ENCODE measurements at places on chromosomes 2 and 18.

- no peak for DNase-seq
These were observed 49.9 kb downstream of the LYPD1 start for GRCh38 chr2:132620115-132620514.

- no peak for DNase-seq
These were observed 29.4 kb upstream of the ASB1 start for GRCh38 chr2:238397356-238397755.

GRCh38 chr2:6214471-6214870 lies 522.3 kb downstream of the SOX11 start:
- no peak for DNase-seq

GRCh38 chr2:222864296-222864695 lies 3.5 kb downstream of the ACSL3 start:
- no peak for DNase-seq

DNA sequence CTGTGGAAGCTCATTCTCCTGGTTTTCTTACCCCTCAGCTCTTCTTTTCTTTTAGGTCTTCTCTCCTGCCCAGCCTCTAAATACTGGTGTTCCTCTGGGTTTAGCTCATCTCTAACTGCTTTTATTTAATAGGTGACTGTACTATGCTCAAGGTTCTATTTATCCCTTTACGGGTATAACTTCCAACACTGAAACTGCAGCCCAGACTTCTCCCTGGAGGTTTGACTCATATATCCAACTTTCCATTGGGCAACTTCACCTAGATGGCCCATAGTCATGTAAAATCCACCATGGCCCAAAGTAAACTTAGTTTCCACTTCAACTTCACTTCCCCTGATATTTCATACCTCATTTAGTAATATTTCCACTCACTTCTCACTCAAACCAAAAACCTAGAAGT lies 273.1 kb downstream of the PLCL1 start:
- DNase-seq, result no peak

- no peak for DNase-seq
These were observed 42.9 kb upstream of the CABYR start for GRCh38 chr18:24095976-24096375.

- DNase-seq, result no peak
These were observed 110.7 kb downstream of the COLEC12 start for GRCh38 chr18:389658-390357.

GRCh38 chr2:119659601-119660342 lies 19.2 kb upstream of the TMEM177 start:
- DNase-seq, result no peak

GRCh38 chr2:122652670-122653069 lies 897.2 kb downstream of the TSN start:
- no peak for DNase-seq

DNA sequence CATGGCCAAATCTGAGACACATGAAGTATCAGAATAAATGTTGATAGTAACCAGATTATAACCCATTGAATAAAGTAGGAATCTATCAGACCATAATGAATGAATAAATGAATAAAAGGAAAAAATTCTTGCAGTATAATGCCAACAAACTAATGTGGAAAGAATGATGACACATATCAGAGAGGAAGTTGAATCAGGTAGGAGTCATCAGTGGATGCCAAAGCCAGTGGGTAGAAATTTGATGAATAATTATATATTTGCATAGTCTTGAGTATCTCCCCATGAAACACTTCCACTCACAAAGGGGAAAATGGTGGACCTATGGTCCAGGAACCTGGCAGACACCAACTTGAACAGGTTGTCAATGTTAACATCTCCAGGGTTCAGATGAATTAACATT lies 68.6 kb downstream of the GALNT3 start:
- no peak for DNase-seq

DNA sequence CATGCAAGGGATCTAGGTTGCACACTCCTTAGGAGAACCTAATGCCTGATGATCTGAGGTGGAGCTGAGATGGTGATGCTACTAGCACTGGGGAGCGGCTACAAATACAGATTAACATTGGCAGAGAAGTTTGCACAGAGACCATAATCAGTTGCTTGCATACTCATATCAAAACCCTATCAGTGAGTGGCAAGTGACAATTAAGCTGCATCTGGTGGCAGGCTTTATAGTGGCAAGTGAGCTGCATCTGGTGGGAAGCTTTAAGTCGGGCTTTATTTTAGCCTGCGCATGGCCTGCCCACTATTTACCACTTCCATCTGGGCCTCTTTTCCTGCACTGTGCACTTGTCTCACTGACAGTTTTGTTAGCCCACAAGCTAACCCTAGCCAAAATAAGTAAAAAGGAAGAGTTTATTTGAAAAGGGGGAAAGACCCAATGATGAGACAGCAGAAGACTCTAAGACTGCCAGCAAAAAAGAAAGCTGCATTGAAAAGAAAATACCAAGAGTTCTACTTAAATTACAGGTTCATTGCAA lies 140.9 kb upstream of the B3GNT2 start:
- no peak for DNase-seq

DNA sequence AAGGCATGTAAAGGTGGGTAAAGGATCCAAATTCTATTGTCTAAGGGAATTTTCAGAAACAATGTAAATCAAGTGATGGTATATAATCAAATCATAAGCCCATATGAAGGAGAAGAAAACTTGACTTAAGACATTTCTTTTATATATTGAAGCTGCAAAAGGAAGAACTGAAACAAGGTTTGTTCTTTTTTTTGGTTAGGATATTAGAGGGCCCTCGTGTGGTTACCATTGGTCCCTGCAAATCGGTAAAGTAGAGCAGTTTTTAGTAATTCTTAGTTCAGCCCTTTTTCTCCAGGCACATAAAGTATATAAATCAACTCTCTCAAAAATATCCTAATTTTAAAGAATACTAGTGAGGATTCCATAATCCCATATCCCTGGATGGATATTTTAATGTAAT lies 105.6 kb upstream of the STK17B start:
- no peak for DNase-seq

DNA sequence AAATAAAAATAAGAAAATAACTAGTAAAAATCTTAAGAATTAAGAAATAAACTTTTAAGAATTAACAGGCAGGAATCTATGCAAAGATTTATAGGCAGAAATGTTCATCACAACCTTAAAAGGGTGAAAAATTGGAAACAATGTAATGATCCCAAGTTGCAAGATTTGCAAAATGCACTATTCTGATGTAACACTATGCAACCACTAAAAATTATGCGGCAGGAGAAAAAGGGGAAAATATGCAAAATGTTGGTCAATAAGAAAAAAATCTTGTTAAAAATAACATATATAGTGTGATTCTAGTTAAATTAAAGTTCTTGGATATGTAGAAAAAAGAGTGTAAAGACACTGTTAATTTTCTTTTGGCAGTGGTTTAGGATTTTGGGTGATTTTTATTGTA lies 132.8 kb downstream of the UPP2 start:
- DNase-seq, result no peak

DNA sequence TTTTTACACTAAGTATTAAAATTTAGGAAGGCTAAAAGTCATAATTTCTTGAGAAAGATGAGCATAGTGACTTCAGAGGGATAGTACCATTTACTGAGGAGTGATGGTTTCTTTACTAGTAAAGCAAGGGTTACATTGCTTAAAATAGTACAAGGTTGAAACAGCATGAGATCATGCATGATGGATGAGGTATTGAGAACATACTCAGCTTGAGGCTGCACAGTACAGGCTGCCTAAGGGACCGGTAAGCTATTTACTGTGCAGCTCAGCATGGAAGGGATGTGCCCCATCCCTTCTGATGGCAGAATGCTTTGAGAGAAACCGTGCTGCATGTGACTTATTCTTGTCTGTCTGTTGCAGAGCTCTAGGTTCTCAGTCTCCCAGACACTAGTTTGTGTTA lies 122.1 kb downstream of the EML6 start:
- DNase-seq, result no peak

- DNase-seq, result no peak
These were observed at the start of gene C1QL2 for GRCh38 chr2:119158563-119159347. C1QL2 (minus strand) TSS chr2:119158751; CDS start chr2:119158269, 482 bp downstream.

DNA sequence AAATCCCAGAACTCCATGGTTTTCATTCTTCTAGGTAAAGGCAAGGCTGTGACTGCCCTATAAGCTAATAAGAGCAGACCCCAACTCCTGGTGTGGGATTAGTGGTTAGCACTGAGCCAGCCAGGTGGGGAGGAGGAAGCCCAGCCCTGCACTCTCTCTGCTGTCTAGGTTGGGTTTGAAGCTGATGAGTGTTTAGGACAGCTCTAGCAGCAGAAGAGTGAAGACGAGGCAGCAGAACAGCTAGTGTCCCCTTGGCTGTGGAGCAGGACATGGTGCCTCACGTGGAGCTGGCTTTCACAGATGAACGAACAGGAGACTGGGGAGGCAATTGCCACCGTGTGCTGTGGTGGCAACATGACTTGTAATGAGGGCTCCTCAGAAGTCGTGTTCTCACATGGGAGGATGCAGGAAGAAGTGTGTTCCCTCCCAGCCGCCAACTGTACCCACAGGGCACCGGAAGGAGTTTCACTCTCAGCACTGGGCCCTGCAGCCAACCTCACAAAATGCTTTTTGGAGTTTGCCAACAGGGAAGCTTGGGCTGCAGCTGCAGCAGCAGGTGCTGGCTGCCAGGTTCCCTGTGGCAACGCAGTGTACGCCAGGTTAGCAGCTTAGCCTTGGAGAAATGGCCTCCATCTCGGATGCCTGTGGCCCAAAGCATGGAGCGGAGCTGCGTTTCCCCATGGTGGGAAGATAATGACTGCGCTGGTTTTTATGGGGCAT lies 328.2 kb downstream of the SETBP1 start:
- DNase-seq, result no peak

DNA sequence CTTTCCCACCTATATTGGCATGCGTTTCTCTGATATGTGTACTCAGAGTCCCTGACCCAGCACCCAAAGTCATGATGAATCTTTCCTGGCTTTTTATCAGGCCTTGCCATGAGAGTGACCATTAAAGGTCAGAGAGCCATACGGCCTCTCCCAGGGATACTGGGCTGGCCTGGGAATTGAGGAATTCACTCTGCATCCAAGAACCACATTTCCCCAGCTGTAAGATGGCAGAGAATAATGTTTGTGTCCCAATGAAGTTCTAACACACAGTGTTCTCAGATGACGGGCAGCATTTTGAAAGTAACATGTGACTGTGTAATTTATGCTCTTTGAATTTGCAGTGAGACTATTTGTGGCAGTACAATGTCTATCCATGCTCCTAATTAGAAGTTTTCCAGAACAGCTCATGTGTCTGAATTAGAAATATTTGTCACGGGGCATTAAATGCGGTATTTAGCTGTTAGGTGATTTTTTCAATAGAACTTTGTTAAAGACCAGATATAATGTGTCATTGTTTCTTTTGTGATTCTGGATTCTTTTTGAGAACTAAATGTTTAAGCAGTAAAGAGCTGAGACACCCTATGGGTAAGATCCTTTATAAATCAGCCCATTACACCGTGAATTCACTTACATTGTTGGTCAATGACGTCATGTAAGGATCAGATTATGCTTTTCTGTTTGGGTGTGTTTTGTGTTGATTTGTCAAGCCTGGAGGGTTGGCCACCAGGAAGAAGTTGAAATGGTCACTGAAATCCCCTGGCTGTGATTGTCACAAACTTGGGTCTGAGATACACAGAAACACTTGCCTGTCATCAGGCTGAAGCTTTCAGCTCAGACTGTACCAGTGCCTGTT lies 7.3 kb upstream of the SLC3A1 start:
- DNase-seq, result no peak

GRCh38 chr18:2406544-2406943 lies 164.8 kb downstream of the METTL4 start:
- DNase-seq, result no peak

DNA sequence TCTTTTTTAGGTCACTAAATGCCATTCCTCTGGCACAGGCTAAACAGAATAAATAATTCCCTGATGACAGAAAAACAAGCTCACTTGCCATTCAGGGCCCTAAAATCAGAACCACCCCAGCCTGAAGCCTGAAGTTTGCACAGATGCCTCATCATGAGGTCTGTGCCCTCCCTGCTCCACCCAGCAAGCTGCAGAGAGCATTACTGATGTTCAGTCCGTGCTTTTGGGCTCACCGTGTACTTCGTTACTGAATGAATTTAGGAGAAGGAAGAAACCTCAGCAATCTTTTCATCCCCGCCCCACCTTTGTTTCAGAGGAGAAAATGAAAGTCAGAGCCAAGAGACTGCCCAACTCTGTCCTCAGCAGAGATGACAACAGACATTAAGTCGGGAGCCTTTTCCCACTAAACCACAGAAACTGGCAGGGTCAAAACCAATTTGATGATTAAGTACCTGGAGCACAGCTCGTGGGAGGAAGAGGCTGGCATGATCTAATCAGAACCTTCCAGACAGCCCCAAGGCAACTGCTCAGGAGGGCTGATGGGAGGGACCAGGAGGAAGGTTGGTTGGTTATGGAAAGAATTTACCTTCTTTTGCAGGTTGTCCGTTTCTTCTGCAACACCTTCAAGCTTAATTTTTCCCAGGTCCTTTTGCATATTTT lies 122.7 kb downstream of the LAMA1 start:
- no peak for DNase-seq

GRCh38 chr2:71780162-71780561 lies 326.8 kb downstream of the DYSF start:
- no peak for DNase-seq

- no peak for DNase-seq
These were observed 65.1 kb upstream of the ODC1 start for GRCh38 chr2:10513201-10513600.

GRCh38 chr18:14959550-14959949 lies 211.6 kb downstream of the ANKRD30B start:
- no peak for DNase-seq

GRCh38 chr18:39796393-39796792 lies 2158.6 kb upstream of the PIK3C3 start:
- DNase-seq, result no peak

GRCh38 chr2:186558512-186559276 lies 31.2 kb upstream of the ITGAV start:
- no peak for DNase-seq

GRCh38 chr2:197944416-197945096 lies 140.2 kb downstream of the PLCL1 start:
- DNase-seq, result no peak

DNA sequence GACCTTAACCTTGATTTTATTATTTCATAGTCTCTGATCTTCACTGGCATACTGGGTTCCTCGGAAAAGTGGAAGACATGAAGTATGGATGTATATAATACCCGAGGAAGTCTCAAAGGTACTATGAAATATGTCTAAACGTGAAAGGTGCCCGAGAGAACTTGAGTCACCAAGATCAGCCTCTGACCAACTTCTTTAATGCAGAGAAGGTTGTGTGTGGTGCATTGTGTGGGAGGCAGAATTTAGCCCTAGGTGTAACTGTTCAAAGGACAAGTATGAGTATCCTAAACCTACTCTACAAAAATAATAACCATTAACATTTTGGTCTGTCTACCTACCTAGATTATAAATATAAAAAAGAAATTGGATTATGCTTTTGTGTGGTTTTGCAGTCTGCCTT lies 36.1 kb downstream of the OSBPL6 start:
- DNase-seq, result no peak
